ENCODE measurements at places on chromosomes 12 and 14.

GRCh38 chr14:65787461-65787860 is 374.9 kb downstream of the FUT8 start:
- no peak for DNase-seq

GRCh38 chr14:88911809-88912208 is 87.4 kb downstream of the TTC8 start:
- no peak for DNase-seq

GRCh38 chr14:56125772-56126636 is 7.8 kb downstream of the PELI2 start:
- DNase-seq = peak; percentile 56

DNA sequence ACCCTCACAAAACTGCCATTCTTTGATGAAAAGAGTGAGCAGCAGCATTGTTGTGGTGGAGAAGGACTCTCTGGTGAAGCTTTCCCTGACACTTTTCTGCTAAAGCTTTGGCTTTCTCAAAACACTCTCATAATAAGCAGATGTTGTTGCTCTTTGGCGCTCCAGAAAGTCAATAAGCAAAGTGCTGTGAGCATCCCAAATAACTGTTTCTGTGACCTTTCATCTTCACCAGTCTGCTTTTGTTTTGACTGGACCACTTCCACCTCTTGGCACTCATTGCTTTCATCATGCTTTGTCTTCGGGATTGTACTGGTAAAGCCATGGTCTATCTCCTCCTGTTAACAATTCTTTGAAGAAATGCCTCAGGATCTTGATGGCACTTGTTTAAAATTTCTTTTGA is 424.7 kb upstream of the TMPO start:
- DNase-seq = no peak

GRCh38 chr14:72054911-72055310 is 122.7 kb downstream of the RGS6 start:
- no peak for DNase-seq
